Fibroblast of gingiva (primary cell): ENCODE measurements at places on chromosomes 4 and X.
A peak's percentile ranks its signal among the peaks of the same experiment; 100 is the strongest.

DNA sequence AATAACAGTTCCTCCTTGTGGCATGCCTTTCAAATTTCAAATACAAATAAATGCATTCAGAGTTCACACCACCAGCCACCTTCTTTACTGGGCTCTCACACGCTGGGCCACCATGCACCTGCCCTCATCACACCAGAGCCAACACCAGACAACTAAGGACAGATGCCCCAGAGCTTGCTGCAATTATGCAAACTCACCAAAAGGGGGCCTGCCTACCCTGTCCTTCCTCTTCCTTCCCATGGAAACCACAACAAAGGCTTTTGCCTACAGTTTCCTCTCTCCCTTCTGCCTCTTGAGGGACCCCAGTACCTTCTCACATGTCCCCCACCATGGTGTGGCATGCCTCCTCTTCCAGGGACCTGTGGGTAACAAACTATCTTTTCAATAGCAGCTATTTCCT lies 1333.9 kb upstream of the TENM3 start:
- DNase-seq: no peak

DNA sequence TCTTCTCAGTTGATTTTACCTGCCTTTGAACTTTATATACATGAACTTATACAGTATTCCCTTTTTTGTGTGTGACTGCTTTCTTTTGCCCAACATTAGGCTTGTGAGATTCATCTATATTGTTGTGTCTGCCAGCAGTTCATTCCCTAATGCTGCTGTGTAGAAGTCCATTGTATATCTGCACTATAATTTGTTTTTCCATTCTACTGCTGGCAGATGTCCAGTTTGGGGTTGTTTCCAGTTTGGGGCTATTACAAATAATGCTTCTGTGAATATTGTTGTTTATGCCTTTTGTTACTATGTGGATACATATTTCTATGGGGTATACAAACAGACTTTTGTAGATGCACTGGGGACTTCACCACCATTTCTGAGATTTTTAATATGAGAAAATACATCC lies 268.4 kb downstream of the DCTD start:
- DNase-seq: no peak

DNA sequence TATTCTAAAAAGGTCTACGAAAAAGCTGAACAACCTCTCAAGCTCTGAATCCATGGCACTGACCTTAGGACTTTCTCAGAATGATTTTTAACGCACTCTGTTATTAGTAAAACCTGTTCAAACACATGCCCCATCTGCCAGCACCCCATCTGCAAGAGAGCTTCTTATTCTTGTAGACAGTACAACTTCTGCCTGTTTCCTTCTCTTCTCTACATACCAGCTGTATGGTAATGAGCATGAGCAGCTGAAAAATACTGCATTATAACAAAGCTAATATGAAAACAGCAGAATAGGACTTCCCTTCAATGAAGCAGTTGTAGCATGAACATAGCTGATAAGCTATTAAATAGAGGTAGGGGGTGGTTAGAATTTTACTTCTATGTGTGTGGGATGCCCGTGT lies 167.9 kb downstream of the FBXW7 start:
- no peak for DNase-seq

GRCh38 chr4:159278399-159278798 lies 175.5 kb downstream of the RAPGEF2 start:
- DNase-seq: peak; percentile 46

DNA sequence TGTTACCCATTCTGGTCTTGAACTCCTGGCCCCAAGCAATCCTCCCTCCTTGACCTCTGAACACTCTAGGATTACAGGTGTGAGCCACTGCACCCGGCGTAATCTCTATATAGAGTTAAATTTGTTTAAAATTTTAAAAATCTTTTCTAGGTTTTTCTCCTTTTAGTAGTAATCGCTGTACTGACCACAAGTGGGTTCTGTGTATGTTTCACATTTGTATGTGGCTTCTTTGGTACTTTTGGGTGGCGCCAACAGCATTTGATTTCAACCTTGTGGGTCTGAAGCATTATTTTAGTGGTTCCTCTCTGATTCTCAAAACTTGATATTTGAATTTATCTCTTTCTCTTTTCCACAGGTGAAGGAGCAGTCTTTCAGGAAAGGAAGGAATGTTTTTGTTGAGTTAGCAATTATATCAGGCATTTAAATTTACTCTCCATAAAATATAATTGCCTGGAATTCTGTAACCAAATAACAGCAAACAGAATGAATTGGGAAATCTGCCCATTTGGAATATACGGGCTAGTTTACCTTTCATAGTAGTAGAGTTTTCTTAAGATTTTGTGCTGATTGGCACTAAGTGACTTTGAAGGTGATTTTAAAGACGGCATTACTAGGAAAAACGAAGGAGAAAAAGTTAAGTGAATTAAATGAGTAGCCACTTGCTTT lies 29.5 kb downstream of the ARHGAP10 start:
- no peak for DNase-seq

DNA sequence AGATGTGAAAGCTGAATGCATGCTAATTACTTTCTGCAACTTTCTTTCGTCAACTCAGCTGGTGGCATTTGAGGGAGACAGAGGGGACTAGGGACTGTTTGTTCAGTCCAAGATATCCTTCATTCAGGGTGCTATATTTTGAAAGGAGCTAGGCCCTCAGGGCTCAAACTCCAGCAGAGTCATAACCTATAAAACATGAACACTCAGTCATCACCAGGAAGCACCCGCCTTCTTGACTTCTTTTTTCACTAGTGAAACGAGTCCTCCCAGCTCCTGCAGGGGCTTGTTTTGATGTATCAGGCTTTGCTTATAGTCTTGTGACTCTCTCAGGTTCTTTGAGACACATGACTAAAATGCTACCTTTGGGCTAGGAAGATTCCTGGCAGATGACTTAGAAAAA lies 230.6 kb downstream of the PCDH7 start:
- DNase-seq: no peak

GRCh38 chrX:103356130-103356798 lies at the start of gene TCEAL9:
TCEAL9 (plus strand) TSS chrX:103356506; CDS start chrX:103357685, 1,179 bp downstream.
- peak; percentile 91 for DNase-seq

DNA sequence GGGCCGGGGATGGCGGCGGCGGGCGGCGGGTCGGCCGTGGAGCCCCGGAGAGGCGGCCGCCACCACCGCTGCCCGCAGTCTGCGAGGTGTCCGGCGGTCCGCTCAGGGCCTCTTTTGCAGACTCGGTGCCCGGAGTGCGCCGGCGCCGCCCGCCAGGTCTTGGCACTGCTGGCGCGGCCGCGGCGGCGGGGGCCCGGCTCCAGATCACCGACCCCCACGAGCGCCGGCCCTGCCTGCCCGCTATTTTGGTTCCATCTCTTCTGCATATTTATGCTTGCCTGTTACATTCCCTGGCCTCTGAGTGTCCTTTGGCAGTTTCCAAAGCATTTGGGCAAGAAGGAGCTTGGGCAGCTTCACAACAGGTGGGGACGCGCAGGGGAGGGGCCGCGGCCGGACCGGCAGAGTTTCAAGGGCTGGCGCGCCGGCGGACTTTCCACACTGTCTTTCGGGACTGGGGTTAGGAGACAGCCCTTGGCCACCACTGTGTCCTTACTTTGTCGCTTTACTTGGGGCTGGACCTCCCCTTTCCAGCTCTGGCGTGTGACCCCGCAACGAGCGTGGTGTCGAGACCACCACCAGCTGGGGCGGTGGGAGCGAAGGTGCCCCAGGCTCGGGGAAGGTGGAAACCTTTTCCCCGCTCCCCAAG lies 668 bp upstream of the TAPT1 start:
- no peak for DNase-seq

DNA sequence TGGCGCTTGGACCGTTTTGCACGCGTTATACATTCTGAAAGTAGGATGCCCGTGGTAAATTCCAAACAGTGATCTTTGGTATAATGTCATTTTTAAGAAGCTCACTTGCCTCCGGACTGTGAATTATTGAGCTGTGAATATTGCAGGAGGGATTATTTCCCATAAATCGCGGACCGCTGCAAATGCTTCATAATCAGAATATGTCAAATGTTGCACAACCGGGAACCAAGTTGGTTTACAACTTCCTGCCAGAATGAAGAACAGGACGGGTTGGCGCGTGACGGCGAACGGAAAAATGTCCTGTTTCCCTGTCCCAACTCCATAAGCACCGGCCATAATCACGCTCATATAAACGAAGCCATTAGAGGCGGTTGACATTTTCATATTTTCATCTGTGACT lies 67.6 kb downstream of the SHOX start:
- no peak for DNase-seq

DNA sequence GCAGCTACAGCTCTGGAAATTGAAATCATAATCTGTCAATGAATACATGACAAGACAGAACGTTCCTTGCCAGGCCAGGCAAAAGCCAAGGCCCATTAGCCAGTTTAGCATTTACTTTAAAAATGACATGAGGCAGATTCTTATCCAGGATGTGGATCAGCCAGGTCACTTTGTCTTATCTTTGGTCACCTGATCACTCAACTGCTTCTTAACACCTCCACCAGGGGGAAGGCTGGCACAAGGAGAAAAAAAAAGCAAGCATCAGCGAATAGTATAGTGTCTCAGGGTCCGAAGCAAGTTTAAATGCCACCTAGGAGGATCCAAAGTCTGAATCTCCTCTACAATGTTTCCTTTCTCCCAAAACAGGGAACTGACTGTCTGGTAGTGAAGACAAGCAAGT lies 18.8 kb downstream of the ATP1B4 start:
- no peak for DNase-seq

DNA sequence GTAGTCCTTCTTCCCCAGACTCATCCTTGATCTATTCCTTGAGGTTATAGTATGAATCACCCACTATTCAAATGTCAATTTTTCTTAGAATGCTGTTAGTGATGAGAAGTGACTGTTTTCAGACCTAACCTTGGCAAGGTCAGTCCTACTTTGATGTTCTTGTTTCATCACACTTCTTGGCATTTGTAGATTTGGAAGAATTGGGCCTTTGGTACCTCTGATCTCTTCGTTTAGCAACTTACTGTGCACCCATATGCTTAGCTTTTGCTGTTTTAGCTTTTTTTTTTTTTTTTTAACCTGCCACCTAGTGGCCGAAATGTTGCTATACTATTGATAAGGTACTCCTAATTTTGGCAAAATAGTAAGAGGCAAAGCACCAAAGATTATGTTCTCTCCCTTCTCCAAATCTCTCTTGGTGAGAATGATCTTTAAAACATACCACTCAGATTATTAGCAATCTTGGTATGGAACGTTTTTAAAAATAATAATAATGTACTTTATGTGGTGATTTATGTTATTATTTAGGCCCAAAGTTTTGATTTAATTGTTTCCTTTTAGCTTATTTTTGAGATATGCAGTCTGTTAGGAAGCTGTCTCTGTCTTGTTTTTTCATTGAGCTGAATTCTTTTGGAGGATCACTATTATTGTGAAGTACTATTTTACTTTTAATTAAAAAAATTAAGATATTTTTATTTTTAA lies 16.6 kb downstream of the DCK start:
- DNase-seq: peak; percentile 38

GRCh38 chr4:120923207-120923522 lies 639 bp upstream of the PRDM5 start:
- DNase-seq: no peak

- no peak for DNase-seq
Observed at GRCh38 chr4:114284629-114285028, 305.2 kb upstream of the ARSJ start.

DNA sequence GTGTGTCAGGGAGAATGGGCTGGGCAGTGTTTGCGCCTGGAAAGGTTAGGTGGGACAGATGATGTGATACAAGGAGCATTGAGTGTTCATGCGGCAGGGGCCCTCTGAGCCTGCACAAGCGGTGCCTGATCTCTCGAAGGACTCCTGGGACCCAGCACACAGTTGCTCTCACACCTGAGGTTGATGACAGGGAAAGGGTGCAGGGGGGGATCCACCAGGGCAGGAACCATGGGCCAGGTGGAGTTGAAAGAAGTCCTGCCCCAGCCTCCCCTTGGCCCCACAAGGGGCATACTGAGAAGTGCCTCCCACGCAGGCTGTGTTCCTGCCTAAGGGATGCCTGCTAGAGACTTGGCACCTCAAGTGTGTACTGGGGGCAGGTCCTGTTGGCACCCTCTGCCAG lies 33.1 kb downstream of the TKTL1 start:
- no peak for DNase-seq

DNA sequence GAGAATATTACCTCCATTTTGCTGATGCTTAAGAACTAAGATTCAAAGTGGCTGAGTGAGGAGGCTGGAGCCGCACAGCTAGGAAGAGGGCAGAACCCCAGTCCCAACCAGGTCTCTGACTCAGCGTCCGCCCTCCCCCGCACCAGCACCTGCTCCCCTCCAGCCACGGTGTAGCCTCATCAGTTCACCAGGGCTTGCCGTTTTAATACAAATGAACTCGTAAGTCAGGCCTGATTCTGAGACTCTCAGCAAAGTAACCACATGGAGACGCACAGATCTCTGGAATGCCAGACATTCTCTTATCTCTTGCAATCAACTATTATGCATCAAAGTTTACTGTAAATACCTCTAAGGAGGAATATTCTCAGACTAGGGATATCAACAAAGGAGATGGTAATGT lies 52.4 kb downstream of the ENPP6 start:
- no peak for DNase-seq

- DNase-seq: no peak
Observed at GRCh38 chr4:170229006-170229405, 139.2 kb upstream of the AADAT start.

GRCh38 chrX:149511081-149511480 lies 6.0 kb upstream of the IDS start:
- no peak for DNase-seq

- no peak for DNase-seq
Observed at GRCh38 chrX:66030505-66031317, 9.2 kb downstream of the VSIG4 start.

- DNase-seq: no peak
Observed at GRCh38 chrX:50082741-50083140, 118.1 kb downstream of the AKAP4 start.

DNA sequence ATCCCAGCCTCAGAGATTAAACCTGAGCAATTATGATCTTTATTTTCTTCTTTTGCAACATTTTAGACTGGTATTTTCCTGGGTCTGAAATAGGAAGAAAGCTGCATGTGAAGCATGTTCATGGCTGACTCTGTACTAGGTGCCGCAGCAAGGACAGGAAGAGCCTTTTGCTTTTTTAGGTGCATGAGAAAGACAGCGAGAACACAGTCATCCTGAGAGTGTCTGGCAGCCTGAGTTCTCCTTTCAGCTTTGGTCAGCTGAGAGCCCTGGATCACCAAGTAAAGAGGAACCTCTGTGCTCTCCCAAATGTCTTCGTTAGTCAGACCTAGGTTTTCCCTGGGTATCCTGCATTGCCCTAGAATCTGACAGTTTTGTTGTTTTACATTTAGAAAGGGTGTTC lies 29.8 kb downstream of the FAM149A start:
- no peak for DNase-seq

DNA sequence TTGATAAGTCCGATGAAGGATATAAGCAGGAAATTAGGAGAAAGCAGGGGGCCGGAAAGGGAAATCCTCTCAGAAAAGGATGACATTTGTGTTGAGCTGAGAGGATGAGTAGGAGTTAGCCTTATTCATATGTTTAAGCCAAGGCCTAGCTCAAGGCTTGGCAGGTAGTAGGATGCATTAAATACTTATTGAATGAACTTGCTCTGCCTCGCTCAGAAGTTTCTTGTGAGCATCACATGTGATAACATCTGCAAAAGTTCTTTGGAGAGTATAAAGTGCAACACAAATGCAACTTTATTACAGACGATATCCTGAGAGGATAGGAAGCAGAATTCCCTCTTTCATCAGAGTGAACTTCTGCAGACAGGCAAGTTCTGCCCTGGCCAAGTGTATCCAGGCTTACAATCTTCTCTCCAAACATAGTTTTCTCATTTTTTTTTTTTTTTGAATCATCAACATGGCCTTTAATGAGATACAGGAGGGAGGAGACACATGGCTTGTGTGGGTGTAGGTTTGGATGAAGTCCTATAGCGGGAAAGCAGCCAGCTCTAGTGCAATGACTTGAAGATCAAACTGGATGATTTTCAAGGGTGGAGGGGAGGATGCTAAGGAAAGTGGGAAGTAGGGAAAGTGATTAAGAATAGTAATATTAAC lies 48.1 kb downstream of the LUZP4 start:
- DNase-seq: peak; percentile 72
